Astrocyte of the spinal cord (primary cell): ENCODE measurements at places on chromosomes 6 and 20.

DNA sequence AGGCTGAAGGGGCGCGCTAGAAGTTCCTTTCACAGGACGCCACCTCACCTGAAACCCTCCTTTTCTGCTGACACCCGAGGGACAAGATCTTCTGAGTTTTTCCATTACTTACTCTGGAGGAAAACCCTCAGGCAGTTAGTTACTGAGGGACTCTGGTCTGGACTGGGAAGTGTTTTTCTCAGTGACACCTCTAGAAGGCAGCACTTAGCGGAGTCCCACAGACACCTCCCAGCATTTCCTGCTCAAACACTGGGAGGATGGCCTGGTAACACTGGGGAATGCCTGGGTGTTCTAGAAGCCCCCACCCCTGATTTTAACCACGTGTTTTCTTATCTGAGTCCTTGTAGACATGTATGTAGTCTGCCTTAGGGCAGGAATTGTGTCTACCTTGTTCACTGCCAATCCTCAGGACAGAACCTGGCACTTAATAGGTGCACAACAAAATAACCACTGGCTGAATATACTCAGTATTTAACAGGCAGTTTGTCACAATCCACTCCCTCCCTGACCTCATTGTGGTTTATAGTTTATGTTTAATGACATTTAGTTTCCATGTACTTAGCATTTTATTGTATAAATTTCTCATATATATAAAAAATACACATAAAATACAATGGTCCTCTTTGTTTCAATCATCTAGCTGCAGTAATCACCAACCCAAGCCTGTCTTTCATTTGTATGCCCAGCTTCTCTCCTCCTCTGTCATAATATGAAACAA is 4.8 kb downstream of the GSTA3 start:
- no peak for DNase-seq

GRCh38 chr20:21074605-21075336 is 31.4 kb downstream of the LINC00237 start:
- no peak for DNase-seq

DNA sequence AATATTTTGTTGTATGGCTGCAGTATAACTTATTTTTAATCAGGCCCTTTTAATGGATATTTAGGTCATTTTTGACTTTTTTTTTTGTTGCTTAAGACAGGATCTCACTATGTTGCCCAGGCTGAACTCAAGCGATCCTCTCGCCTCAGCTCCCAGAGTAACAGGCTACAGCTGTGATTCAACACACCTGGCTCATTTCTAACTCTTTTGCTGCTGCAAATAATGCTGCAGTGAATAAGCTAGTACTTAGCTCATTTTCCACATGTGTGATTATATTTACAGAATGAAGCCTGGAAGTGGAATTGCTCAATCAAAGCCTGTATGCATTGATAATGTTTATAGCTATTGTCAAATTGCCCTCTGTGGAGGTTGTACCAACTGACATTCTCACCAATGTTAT is 1.1 kb downstream of the GTSF1L start:
- no peak for DNase-seq

- no peak for DNase-seq
Measured at GRCh38 chr20:3670511-3670910, 7.3 kb upstream of the GFRA4 start.

GRCh38 chr6:81906709-81907204 is 154.3 kb upstream of the TENT5A start:
- no peak for DNase-seq

DNA sequence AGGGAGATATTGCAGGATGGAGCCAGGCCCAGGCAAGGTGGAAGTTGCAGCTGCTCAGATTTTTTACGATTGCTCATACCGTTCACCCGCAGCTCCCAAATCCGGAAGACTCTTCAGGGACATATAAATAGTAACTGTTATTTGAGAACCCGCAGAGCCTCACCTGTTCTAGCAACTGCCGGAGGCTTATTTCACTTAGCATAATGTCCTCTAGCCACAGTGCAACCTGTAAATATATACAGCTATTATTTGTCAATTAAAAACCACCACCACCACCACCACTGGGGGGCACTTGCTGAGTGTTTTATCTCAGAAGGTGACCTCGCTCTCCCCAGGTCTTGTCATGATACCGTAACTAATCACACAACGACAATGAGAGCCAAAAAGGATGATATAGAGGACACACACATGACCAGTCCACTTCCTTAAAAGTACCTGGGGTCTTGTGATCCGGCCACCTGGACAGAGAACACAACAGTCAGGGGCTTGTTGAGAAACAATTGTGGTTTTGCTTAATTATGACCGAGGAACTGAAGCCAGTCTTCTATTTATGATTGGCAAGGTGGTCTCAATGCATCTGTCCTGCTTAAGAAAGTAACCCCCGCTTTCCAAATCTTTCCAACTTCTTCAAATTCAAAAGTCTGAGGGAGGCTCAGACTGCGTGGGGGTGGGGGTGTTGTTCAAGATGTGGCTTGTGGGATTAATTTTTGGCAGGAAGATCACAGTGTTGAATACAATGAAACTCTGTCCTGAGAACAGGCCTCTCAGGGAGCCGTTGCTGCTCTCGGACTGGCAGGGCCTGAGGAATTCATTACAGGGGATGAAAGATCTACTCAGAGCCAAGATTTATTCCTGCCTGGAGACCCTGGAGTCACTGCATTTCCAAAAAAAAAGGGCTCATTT is 107.7 kb upstream of the PRND start:
- DNase-seq, result peak; percentile 73

GRCh38 chr20:4625687-4626086 is 96.0 kb upstream of the PRND start:
- no peak for DNase-seq

GRCh38 chr6:160851031-160851430 is 140.5 kb upstream of the MAP3K4 start:
- DNase-seq, result no peak

- DNase-seq, result no peak
Measured at GRCh38 chr20:36277546-36277945, 28.6 kb upstream of the DLGAP4 start.

GRCh38 chr6:118744261-118744941 is 93.0 kb upstream of the CEP85L start:
- DNase-seq, result peak; percentile 84

GRCh38 chr6:35173044-35173426 is 31.9 kb upstream of the TCP11 start:
- no peak for DNase-seq

DNA sequence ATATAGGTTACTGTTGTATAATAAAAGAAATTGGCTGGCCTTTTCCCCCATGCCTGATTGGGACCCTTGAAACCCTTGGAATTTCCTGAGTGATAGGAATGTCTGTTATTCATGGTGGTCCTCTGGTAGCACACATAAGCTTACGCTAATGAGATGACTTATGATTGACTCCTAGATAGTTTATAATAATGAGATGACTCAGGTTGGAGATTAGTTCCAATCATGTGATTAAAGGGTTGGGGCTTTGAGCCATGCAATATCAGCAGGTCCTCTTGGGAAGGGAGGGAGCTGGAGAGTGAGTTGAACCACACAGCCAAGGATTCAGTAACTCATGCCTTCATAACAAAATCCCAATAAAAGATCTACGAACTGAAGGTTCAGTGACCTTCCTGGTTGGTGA is 407.6 kb upstream of the MANEA start:
- DNase-seq, result no peak

DNA sequence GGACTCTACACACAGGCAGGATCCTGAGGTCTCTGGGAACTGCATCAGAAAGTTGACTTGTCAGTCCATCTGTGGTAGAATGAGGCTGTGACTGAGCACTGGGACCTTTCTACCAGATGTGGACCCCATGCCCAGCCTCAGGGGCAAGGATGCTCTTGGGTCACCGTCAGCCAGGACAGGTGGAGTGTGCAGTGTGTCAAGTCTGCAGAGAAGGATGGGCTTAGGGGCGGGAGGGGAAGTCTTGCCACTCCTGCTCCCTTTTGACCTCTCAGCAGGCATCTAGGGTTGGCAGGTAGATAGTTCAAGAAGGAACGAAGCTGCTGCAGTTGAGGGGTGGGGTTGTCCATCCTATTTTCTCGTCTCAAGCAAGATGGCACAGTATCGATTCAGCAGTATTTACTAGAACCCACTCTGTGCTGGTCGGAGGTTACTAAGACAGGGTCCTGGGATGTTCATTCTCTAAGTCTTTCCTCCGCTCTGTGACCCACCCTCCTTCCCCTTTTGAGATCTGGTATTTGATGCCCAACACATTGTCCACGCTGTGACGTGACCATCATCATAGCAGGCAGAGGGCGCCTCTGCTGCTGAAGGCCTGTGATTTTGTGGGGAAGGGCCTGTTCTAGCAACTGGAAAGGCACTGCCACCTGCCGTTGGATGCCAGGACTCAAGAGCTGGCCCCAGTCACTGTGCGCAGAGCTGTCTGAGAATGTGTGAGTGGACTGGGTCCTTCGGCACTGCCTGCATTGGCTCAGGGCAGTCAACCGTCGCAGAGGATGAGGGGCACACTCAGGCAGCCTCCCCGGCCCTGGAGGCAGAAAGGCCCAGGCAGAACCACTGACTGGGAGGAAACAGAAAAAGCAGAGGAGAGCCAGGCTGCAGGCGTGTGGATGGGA is 23.2 kb downstream of the RBCK1 start:
- DNase-seq, result peak; percentile 68

GRCh38 chr6:168370310-168370991 is 50.9 kb upstream of the DACT2 start:
- no peak for DNase-seq
